ENCODE measurements at places on chromosomes 4 and X. TPM values are rescaled to one million over a fixed set of nuclear protein-coding genes. Genes with fewer than 3 reads are reported as not detected.

Gene SUV39H1
- 8.3 TPM for total RNA-seq

DNA sequence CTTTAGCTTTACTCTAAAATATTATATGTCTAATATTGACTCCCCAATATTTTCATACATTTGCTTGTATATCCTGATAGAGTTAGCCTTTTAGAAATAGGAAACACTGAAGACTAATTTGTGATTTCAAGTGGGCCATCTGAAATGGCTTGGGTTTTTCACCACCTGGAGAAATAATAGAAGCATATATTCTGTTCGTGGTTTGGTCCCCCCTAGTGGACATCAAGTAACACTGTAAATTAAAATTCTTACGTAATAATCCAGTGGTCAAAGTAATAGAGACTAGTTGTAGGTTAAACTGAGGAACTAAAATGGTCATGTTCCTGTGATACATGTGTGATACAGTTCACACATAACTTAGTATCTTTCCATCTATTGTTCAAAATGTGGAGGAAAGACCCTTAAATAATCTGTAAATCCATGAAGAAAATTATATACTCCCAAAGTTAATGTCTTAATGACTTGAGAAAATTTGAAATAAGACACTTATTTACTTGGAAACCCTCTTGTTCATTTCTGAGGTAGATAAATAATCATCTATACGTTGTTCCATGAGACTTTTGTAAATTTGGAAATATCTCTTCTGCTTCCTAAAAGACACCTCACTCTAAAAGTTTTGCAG lies 79.8 kb upstream of the SMARCAD1 start:
- DNase-seq, result no peak
- no peaks in the 10 kb centered on the region for H3K4me1 ChIP-seq
- no peak overlapping the region for H3K27ac ChIP-seq

- no peaks in the 10 kb centered on the region for H3K36me3 ChIP-seq
- H3K27me3 ChIP-seq, result no peaks in the 10 kb centered on the region
- peak overlapping the region; percentile 94 for H3K27ac ChIP-seq
- H3K4me3 ChIP-seq, result peak overlapping the region; percentile 64
Observed at GRCh38 chrX:48677516-48677915, 6.1 kb upstream of the WAS start.

Gene SLC2A9
- 5.2 TPM for total RNA-seq

DNA sequence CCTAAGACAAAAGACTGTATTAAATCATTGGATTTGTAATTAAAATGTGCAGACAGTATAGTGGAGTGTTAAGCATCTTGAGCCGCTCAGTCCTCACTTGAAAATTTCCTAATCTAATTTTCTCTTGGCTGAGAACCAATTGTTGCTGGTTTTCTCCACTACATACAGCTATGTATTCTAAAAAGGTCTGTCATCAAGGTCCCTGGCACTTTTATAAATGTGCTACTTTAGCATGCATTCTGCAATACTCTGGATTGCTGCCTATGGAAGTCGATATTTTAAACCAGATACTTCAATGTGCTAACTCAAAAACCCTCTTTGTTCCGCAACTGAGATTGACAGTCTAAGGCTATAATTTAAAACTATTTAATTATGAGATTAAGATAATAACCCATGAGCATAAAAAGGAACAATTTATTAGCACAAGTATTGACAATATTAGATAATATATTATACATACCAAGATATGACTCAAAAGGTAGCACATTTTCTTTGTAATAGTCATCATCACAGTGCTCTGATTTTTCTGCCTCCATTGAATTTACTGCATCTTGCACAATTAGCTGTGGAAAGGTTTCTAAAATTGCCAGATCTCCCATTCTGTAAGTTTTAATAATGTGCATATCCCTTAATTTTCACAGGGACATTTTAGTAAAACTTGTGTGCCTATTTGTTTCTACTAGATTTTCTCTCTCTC lies 815.1 kb downstream of the ADGRL3 start:
- no peaks in the 10 kb centered on the region for H3K27me3 ChIP-seq
- no peak overlapping the region for H3K4me3 ChIP-seq
- no peak overlapping the region for H3K27ac ChIP-seq
- DNase-seq, result no peak
- H3K36me3 ChIP-seq, result no peaks in the 10 kb centered on the region

DNA sequence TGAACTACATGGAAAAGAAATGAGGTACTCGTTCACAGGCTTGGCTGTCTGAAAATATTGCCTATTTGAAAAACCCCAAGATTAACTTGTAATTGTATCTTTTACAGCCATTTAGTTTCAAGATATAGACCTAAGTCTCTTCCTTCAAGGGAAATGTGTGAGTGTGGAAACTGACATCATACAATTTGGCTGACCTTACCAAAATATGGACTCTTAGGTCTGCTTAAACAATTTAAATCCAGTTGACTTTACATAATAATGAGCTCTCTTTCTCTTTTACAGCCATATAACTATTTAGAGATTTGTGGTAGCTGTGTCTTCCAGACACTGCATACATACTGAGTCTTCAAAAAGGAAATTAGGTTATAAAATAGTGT lies 186.9 kb downstream of the NR3C2 start:
- no peak overlapping the region for H3K4me3 ChIP-seq
- no peaks in the 10 kb centered on the region for H3K4me1 ChIP-seq
- H3K36me3 ChIP-seq, result no peaks in the 10 kb centered on the region
- no peak for DNase-seq

- H3K27me3 ChIP-seq, result no peaks in the 10 kb centered on the region
- no peaks in the 10 kb centered on the region for H3K4me1 ChIP-seq
- H3K27ac ChIP-seq, result no peak overlapping the region
- no peak for DNase-seq
- no peaks in the 10 kb centered on the region for H3K36me3 ChIP-seq
Observed at GRCh38 chrX:119067023-119067739, 5.6 kb upstream of the CT47C1 start.

GRCh38 chrX:23745786-23746185 lies 2.7 kb upstream of the ACOT9 start:
- H3K27me3 ChIP-seq, result no peaks in the 10 kb centered on the region
- H3K27ac ChIP-seq, result no peak overlapping the region
- no peaks in the 10 kb centered on the region for H3K36me3 ChIP-seq
- H3K4me1 ChIP-seq, result peaks cover 22% of the 10 kb centered on the region
- DNase-seq, result no peak

- DNase-seq, result no peak
- no peak overlapping the region for H3K27ac ChIP-seq
- H3K4me1 ChIP-seq, result no peaks in the 10 kb centered on the region
- no peak overlapping the region for H3K4me3 ChIP-seq
Observed at GRCh38 chr4:188015025-188015940, 19.7 kb downstream of the ZFP42 start.

DNA sequence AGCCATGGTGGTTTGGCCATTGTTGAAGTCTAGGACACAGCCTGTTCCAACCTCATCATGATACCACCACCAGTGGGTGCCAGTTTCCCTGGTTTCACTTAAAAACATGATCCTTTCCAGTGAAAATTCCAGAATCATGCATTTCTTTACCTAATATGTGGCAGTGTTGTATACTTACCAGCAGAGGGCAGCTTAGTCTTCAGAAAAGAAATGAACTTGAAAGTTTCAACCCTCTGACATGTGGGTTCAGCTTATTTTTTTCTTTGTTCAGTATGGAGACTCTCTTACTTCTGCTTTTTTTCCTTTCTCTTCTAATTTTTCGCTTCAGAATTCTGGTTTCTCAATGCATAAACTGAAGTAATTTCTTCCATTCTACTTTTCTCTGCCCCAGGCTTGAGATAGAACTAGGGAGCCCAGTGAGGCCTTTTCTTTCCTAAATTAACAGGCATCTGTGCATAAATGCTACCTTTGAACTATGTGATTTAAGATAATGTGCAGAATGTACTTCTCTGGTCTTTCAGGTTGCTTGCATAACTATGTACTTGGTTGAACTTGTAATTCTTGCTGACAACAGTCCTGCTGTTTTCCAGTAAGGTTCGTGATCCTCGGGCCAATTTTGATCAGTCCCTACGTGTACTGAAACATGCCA lies 10.7 kb downstream of the LIAS start:
- H3K4me1 ChIP-seq, result peaks cover 11% of the 10 kb centered on the region
- H3K27me3 ChIP-seq, result no peaks in the 10 kb centered on the region
- peak overlapping the region; percentile 62 for H3K27ac ChIP-seq
- no peak overlapping the region for H3K4me3 ChIP-seq
- H3K36me3 ChIP-seq, result peaks cover 14% of the 10 kb centered on the region

DNA sequence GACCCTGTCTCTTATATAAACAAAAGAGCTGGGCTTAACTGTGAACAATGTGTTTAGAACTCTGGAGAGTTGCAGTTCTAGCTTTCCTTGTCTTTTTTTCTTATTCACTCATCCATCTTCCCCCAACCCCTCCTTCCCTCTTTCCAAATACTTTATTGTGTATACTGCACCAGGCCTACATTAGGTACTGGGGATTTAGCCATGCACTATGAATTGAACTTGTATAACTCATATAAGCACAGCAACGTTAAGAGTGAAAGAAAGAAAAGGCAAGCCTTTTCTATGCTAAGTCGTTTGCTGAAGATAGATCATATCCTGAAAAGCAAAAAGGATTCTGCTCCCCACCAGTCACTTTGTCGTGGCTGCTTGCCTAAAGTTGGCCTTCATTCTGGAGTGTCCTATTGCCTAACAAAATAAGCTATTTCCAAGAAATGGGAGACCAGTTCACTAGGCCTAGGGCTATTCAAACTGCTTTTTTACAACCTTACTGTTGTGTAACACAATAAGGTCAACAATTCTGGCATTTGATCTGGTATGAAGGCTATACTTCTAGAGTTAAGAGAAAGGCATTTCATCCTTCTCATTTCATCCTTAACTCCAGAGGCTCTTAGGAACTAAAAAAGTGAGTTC lies 32.2 kb downstream of the CCNI start:
- no peak overlapping the region for H3K27ac ChIP-seq
- H3K36me3 ChIP-seq, result peaks cover 15% of the 10 kb centered on the region
- no peak for DNase-seq
- H3K27me3 ChIP-seq, result no peaks in the 10 kb centered on the region
- peaks cover 7% of the 10 kb centered on the region for H3K4me1 ChIP-seq
- no peak overlapping the region for H3K4me3 ChIP-seq

DNA sequence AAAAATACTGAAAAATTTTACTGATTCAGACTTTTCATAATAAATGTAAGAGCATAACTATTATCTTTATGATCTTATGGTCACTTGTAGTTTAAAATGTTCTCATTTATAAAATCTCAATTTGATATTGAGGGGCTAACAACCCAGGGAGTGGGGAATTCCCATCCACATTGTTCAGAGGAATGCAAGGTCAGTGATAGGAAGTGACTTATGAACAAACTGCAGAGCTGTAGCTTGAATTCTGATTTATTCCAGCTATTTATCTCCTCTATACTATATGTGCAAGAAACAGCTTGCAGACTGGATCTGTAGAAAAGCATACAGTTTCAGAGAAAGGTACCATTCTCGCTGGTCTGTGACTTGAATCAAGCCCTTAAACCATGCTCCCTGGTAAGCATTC lies 61.6 kb downstream of the SEC24D start:
- no peak overlapping the region for H3K27ac ChIP-seq
- H3K27me3 ChIP-seq, result no peaks in the 10 kb centered on the region
- H3K4me1 ChIP-seq, result peaks cover 26% of the 10 kb centered on the region
- H3K4me3 ChIP-seq, result no peak overlapping the region

Gene VSIG1
- 0.43 TPM for total RNA-seq

Gene SYTL5
- not detected for total RNA-seq

- no peak overlapping the region for H3K27ac ChIP-seq
- H3K27me3 ChIP-seq, result no peaks in the 10 kb centered on the region
- no peaks in the 10 kb centered on the region for H3K36me3 ChIP-seq
- H3K4me3 ChIP-seq, result no peak overlapping the region
- H3K4me1 ChIP-seq, result no peaks in the 10 kb centered on the region
Observed at GRCh38 chrX:122046226-122046625, 998.8 kb downstream of the GLUD2 start.

- H3K36me3 ChIP-seq, result no peaks in the 10 kb centered on the region
- H3K4me1 ChIP-seq, result no peaks in the 10 kb centered on the region
- DNase-seq, result peak; percentile 16
- H3K4me3 ChIP-seq, result no peak overlapping the region
- no peak overlapping the region for H3K27ac ChIP-seq
- no peaks in the 10 kb centered on the region for H3K27me3 ChIP-seq
Observed at GRCh38 chr4:3718462-3718861, 47.7 kb upstream of the ADRA2C start.

DNA sequence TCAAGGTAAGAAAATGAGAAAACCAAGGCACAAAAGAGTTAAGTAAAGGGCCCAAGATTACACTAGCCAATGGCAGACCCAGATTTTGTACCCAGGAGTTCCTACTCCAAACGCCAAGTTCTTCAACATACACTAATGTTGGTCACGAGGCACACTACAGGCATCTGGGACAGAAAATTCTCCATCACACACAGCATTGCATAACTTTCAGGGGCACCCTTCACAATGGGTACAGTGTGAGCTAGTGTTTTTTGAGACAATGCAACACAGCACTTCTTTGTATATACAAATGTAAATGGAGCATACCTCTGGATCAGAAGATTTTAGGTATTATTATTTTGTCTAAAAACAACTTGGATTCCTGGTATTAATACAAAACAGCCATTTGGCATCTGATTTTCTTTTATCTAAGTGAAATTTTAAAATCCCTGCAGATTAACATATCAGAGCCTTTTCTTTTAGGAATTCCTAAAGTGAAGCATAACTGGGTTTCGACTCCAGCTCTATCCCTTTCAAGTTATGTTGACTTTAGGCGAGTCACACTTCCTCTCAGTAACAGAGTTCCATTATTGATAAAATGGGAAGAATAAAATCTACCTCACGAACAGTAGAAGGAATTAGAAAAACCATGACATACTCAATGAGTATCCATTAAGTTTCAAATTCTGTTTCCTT lies 41.1 kb downstream of the ADGRA3 start:
- no peak for DNase-seq
- H3K4me3 ChIP-seq, result no peak overlapping the region
- H3K27ac ChIP-seq, result no peak overlapping the region
- H3K4me1 ChIP-seq, result no peaks in the 10 kb centered on the region

DNA sequence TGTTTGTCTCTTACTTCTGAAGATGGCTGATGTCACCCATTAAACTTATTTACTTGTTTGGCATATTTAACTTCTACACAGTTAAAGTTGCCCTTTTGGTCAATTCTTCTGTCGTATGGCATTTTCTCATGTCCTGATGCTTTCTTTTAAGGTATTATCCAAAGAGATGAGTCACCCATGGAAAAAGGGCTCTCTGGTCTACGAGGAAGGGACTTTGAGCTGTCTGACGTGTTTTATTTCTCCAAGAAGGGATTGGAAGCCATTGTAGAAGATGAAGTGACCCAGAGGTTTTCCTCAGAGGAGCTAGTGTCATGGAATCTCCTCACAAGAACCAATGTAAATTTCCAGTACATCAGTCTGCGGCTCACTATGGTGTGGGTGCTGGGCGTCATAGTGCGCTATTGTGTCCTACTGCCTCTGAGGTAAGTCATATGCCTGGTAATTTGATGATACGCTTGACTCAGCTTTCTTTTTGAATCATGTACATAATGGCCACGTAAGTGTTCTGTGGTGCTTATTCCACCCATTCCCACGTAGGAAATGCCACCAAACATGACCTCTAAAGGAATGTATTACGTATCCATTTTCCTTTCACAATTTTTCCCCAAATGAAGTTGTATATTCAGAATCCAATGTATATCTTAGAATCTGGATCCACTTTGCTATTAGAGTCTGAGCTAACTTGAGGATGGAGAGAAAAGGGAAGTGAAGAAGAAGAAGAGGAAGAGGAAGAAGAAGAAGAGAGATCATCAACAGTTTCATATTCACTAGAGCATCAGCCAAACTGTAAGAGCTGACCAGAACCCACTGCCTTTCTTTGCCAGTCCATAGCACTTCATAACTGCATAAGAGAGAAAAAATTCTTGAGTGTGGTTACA lies 45.7 kb downstream of the GPAT3 start:
- no peaks in the 10 kb centered on the region for H3K4me1 ChIP-seq
- H3K36me3 ChIP-seq, result no peaks in the 10 kb centered on the region
- no peak for DNase-seq
- no peaks in the 10 kb centered on the region for H3K27me3 ChIP-seq

Gene NWD2
- not detected for total RNA-seq

All from spleen (tissue), 13 donors.